Stimulated activated naive CD8-positive, alpha-beta T cell treated with anti-CD3 and anti-CD28 coated beads, Interleukin-15, Interleukin-2, amounts not matched to agents 100 U/mL and 50 U/mL, for 24 hours (primary cell): ENCODE measurements at places on chromosomes 7 and 10.

DNA sequence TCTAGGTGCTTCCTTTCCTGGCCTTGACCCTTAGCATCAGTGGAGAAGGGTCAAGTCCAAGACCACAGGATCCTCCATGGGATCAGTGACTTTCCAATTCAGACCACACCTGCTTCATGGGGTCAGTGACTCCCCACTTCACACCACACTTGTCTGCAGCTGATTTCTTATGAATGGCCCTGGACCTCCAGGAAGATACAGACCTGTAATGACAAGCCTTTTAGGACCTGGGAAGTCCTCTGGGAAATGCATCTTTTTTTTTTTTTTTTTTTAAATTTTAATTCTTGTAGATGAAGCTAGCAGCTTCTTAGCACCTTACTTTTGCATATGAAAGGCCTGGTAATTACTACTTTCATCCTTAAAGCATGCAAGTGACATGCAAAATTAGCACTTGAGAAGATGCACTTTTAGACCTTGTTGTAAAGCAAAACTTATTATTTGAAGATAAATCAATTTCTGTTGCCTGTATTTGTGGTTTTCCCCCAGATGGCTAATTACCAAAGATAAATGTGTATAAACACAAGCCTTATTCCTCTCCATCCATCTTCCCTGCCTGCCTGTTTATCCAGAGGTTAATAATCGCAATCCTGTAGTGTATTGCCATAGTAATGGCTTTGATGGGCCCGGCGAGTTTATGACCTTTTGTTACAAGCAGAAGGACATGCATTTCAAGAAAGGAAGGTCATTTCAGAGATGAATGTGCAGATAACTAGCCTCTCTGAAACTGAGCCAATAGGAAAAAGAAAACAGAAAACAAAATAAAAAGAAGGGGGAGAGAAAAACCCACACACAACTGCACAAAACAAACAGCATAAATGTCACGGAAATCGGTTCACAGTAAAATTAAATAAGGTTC is 1018.7 kb downstream of the TYW1 start:
- DNase-seq = no peak

GRCh38 chr10:114684084-114684821 is 26.2 kb upstream of the ABLIM1 start:
- no peak for DNase-seq

DNA sequence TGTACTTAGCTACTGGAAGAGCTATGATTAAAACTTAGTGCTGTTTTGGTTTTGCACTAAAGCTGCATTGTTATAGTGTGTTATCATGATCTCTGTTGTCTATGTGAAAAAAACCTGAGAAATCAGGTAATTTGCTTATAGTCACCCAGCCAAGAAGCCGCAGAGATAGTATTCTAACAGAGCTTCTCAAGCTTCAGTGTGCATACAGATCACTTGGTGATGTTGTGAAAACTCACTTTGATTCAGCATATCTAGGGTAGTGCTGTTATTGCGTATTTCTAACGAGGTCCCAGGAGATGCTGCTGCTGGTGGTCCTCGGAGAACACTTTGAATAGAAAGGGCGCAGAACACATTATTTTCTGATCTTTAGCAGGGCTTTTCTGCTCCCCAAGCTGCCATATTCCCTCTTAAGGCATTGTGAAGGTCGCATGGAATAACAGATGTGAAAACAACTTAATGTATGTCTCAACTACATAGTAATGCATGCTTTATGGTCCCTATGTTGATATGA is 68.4 kb upstream of the PDCD4 start:
- no peak for DNase-seq

- DNase-seq = no peak
Observed at GRCh38 chr7:25495342-25496250, 267.3 kb upstream of the NPVF start.

DNA sequence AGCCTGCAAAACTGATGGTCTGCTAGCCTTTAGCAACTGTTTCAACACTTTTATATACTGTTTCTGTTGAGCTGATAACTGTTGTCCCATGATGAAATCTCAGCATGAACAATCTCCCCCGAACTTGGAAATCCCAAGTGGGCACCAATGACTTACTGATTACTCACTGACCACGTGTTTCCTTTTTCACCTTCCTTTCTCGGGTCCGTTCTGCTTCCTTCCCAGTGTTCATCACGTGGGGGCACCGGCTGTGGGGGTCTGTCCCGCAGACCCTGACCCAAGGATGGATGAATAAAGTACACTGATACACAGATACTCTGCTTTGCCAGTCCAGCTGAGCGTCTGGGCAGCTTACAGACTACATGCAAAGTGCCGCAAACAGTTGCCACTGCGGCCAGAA is 39.0 kb upstream of the RASGEF1A start:
- DNase-seq = peak; percentile 22

GRCh38 chr10:75884808-75885207 is 453.4 kb downstream of the LRMDA start:
- DNase-seq = no peak

DNA sequence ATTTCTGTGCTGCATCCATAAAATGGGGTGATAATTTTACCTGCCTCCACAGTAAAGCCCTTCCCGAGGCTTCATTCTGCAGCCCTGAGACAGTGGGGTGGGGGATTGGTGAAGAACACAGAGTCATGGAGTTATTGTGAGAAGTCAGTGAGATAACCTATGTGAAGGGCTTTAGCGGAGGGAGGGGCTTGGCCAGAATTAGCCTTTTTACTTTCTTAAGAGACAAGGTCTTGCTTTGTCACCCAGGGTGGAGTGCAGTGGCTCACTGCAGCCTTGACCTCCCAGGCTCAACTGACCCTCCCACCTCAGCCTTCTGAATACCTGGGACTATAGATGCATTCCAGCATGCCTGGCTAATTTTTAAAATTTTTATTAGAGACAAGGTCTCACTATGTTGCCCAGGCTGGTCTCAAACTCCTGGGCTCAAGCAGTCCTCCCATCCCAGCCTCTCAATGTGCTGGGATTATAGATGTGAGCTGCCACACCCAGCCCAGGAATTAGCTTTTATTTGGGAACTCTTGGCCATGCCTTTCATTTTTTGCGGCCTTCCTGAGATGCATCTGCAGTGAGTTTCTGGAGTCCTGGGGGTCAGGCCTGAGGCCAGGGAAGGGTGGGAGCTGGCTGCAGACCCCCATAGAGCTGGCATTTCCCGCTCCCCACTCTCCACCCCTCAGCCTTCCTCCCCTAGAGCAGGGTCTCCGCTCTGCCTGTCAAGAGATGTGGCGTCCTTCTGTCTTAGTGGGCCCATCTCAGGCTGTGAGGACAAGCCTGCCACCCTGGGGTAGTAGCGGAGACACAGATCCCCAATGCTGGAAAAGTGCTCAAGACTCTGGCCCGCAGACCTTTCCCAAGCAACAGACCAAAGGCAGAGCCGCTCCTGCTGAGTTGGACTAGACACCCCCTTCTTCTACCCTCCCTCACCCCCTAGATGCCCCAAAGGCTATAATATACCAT is 77.0 kb downstream of the ZMIZ1 start:
- DNase-seq = no peak

DNA sequence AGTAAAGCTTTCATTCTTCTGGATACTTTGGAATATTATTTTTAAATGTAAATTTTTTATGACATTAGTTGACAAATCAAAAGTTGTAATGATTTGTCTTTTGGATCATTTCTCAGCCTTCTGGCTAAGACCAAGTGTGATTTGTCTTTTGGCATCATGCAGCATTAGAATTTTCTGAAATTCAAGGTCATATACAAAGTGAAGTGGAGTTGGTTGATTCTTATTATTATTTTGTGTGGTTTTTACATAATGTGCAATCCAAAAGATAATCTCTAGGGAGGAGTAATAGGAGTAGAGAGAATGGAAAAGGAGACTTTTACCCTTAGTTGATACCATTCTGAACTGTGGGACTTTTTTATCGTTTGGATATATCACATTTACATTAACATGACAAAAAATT is 24.2 kb upstream of the SEPTIN7 start:
- no peak for DNase-seq

- no peak for DNase-seq
Observed at GRCh38 chr7:134468054-134468453, 9.2 kb upstream of the AKR1B1 start.

- DNase-seq = no peak
Observed at GRCh38 chr7:24951441-24951980, 28.5 kb downstream of the OSBPL3 start.

GRCh38 chr10:114635797-114636550 is 22.1 kb downstream of the ABLIM1 start:
- no peak for DNase-seq

- DNase-seq = peak; percentile 57
Observed at GRCh38 chr10:103265717-103266329, 11.1 kb upstream of the INA start.

DNA sequence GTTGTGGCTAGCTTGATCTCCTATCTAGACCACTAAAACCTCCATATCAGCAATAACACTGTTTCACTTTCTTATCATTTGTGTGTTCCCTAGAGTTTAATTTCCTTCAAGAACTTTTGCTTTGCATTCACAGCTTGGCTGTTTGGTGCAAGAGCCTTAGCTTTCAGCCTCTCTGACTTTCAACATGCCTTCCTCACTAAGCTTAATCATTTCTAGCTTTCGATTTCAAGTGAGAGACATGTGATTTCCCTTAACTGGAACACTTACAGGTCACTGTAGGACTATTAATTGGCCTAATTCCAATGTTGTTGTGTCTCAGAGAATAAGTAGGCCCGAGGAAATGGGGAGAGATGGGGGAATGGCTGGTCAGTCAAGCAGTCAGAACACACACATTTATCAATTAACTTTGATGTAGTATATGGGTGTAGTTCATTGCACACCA is 10.6 kb upstream of the BPGM start:
- no peak for DNase-seq

DNA sequence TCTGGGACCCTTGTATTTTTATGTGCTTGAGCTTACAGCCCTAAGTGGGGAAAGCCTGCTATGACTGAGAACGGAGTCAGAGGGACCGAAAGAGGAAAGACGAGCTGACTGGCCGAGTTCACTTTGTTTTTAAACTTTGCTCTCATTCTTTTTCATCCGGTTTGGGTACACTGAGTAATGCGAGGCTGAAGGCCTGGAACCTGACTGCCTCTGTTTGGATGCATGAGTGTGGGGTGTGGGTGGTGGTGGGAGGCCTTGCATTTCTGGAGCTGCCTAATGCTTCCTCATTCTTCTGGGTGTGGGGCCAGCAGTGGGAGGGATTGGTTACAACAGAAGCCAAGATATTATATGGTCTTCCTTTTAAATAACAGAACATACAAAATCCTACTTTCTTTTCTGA is 155.5 kb downstream of the BUB3 start:
- DNase-seq = no peak

- DNase-seq = no peak
Observed at GRCh38 chr7:8105449-8106095, 137.0 kb downstream of the GLCCI1 start.

DNA sequence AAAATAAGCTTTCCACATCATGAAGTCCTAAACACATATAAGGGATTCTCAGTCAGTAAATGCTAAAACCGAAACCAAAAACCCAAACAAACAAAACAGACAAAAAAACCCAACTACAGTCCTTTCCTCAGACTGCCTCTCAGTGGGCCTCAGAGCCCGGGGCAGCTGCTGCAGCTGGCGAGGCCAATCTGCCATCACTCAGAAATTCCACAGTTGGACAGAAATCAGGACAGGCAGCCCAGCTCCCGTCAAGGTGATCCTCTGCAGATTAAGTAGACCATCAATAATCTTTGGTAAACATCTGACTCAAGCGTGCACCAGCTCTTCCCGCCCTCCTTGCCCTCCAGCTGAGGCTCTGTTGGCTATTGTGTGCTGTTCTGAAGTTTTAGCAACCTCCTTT is 142.2 kb downstream of the ATXN7L1 start:
- no peak for DNase-seq

DNA sequence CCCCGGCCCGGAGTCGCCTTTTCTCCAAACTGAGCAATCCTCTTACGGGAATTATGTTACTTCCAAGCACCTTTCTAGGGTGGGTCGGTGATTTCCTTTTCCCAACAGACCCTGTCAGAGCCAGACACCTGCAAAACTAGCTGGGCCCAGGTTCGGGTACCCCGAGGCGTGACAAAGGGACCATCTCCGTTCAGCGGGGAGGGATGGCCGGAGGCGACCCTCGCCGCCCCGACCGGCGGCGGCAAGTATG is 445 bp downstream of the PPA1 start:
- DNase-seq = no peak

GRCh38 chr10:74753442-74754211 is 72.8 kb upstream of the KAT6B start:
- DNase-seq = no peak

DNA sequence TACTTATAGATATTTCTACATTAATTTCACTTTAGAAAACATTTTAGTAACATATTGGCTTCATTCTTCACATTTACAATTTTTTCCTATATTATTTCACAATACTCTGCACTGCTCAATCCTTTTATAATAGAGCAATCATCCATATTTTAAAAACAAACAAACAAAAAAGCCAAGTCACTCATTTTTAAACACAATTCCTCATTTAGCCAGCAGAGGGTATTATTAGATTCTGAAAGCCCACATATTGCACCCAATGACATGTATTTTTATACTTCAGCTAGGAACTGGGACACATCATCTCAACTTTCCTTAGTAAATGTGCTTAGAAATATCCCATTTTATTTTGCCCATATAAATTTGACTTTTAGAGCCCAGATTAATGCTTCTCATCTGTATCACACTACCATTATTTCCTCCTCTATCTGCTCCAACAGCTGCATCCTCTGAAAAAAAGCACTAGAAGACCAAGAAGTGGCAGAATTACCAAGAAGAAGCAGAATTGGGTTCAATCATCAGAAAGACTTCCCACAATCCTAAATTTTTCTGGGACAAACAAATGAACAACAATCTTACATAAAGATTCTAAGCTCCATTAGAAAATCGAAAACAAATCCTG is 29.5 kb downstream of the CTNNA3 start:
- no peak for DNase-seq

DNA sequence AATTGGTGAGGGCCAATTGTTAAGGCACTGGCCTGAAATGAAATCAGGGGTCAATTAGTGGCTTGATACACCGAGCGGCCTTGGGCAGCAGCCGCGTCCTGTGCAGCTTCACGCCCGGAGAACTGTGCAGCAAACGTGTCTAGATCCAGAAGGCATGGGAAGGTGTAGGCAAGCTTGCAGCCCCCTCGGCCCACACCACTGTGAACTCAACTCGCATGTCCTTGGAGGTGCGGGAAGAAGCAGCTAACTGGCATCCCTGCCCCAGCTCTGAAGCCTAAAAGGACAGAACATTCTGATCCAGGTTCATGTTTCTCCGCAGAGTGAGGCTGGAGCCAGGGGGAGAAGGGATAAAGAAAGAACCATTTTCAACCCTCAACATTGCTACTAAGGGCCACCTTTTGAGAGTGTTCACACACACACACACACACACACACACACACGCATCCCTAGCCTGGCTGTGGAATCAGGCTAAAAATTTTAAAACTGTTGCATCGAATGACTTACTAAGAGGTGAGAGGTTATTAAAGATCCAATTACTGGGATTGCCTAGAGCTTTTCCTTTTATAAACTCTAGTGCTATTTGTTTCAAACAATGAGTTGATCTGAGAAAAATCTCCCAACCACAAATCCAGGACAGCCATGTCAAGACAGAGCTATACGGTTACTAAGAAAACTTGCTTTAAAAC is 104.0 kb downstream of the PARP12 start:
- no peak for DNase-seq
